ENCODE measurements at places on chromosomes 1 and 21.

DNA sequence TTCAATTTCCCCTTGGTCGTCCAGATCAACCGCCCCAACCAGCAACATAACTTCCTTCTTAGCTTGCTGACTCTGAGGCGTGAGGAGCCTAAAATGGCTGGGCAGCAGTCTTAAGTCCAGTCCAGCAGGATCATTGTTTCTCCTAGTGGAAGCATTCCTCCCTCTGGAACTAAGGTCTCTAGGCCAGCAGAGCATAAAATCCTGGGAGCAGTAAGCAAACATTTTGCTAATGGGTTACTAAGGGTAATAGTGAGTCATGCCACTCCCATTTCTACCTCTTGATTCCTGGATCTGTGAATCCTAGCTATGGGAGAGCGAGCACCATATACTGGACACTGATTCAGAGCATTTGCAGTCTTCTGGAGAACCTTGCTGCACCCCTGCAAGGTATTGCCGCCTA lies 59.9 kb downstream of the ADSS2 start:
- DNase-seq: no peak

DNA sequence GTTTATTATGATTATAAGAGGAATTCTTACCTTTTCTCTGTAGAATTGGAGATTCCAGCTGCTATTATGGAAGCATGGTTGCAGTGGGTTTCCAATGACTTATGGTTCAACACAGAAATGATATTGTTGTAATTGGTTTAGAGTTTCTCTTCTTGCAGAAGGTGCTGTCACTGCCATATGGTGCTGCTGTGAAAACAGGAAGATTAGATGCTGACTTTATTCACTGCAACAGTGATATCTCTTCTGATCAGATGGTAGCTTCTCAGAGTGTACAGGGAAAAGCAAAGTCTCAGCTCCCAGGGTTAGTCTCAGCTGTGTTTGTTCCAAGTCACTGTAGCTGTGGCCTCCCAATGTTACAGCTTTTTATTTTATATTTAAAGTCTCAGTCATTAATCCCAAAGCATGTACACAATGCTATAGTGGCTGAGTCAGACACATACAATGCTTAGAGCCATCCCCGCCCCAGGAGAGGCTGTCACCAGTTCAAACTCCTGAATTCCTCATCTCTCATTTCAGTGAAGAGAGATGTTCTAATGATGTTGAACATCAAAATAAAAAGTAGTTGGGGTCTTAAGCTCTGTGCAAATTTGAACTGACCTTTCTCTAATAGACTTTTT lies 42.7 kb upstream of the RGS2 start:
- peak; percentile 62 for DNase-seq

GRCh38 chr1:24459551-24460266 lies 42.9 kb upstream of the RCAN3 start:
- DNase-seq: no peak

DNA sequence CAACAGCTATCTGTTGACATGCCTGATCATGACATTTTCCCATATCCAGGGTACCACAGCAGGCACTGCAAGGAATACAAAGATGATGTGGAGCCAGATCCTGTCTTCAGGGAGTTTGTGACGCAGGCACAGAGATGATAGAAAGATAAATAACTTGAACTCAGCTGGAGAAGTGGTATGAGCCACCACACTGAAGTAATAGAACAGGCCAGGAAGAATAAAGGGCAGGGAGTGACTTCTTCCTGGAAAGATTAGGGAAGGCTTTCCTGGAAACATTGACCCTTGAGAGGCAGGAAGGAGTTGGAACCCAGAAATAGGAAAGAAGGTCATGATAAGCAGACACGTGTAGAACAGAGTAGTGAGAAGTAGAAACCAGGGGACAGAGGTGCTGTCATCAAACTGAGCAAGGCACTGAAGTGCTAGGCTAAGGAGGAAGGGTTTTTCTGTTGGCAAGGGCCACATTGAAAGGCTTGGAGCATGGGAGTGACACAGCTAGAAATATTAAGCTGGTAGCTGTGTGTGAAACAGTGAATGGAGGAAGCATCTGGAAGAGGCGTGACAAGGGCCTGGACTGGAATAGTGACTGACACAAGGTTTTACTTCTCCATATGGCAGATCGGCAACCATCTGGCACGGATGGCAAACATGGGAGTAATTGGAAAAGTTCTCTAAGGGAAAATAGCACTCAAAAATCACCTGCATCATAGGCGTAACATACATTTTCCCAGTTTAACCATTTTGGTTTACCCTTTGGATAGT lies 68.4 kb downstream of the AK5 start:
- DNase-seq: no peak

- DNase-seq: no peak
These were observed 431.3 kb upstream of the PKN2 start for GRCh38 chr1:88252745-88253144.

GRCh38 chr1:1978108-1978507 lies 25.5 kb downstream of the CFAP74 start:
- no peak for DNase-seq

GRCh38 chr1:171467626-171468025 lies 17.7 kb upstream of the PRRC2C start:
- DNase-seq: no peak

DNA sequence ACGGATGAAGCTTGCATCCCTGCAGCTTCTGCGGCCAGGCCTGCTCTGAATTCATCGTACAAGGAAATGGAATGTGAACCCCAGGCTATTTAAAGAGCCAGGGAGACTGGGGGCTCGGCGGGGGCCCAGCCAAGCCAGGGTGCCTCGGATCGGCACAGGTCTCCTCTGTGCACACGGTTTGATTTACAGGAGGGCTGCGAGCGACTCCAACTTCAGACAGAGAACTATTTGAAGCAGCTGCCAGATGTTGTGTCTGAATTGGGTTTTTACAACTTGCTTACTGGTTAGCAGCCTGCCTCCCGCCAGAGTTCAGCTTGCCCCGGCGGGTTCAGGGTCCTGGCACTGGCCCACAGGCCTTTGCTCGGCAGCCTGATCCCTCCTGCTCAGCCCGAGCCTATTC lies 83.2 kb downstream of the SPSB1 start:
- DNase-seq: peak; percentile 62

Measured in choroid plexus epithelial cell (primary cell).